ENCODE measurements at places on chromosomes 1 and 21. TPM values are rescaled to one million over a fixed set of nuclear protein-coding genes. Genes with fewer than 3 reads are reported as not detected.

FAM151A gene
- total RNA-seq = not detected

SPRR1A gene
- total RNA-seq = not detected

CCDC27 gene
- not detected for total RNA-seq

MFSD2A gene
- total RNA-seq = 23.4 TPM

LPAR3 gene
- total RNA-seq = 0.11 TPM

TGFBR3 gene
- total RNA-seq = 18.6 TPM

EPS8L3 gene
- total RNA-seq = not detected

DNAH14 gene
- 3.7 TPM for total RNA-seq

CFAP141 gene
- not detected for total RNA-seq

GOLT1A gene
- total RNA-seq = not detected

DNASE2B gene
- not detected for total RNA-seq

VAV3 gene
- total RNA-seq = 5.3 TPM

TBX15 gene
- 1.1 TPM for total RNA-seq
